Smooth muscle cell of the pulmonary artery (primary cell): ENCODE measurements at places on chromosomes 1 and 21. TPM values are rescaled to one million over a fixed set of nuclear protein-coding genes. Genes with fewer than 3 reads are reported as not detected.

Gene SAMD13
- 0.36 and 0.52 TPM in 2 replicates for total RNA-seq

Gene TSHB
- not detected in 2 replicates for total RNA-seq

Gene RAB7B
- 2.4 and 6.5 TPM in 2 replicates for total RNA-seq

Gene BRDT
- total RNA-seq, result not detected in 2 replicates

Gene OLFML2B
- 2.2 and 19.4 TPM in 2 replicates for total RNA-seq

Gene GBP4
- 0.52 and 0.66 TPM in 2 replicates for total RNA-seq

Gene RAB42
- 2.2 and 5.7 TPM in 2 replicates for total RNA-seq

Gene FABP3
- total RNA-seq, result 7.5 and 40.1 TPM in 2 replicates

Gene TNFSF18
- total RNA-seq, result 0.46 and 0.53 TPM in 2 replicates

Gene GNAT2
- total RNA-seq, result 0.30 and 0.33 TPM in 2 replicates

Gene TMEM52
- total RNA-seq, result 0.20 and 0.43 TPM in 2 replicates

Gene RGS16
- total RNA-seq, result 2.8 and 3.1 TPM in 2 replicates

Gene S100A16
- 92.6 and 247 TPM in 2 replicates for total RNA-seq

Gene LRRC3
- total RNA-seq, result 0.26 and 0.65 TPM in 2 replicates

Gene MAEL
- 0.07 TPM in 1 of 2 replicates, not detected in the other for total RNA-seq

Gene S100A7A
- not detected in 2 replicates for total RNA-seq

Gene FCRL5
- not detected in 2 replicates for total RNA-seq

Gene SLC44A3
- 2.2 and 2.7 TPM in 2 replicates for total RNA-seq

Gene DMRTB1
- total RNA-seq, result not detected in 2 replicates

Gene KANK4
- 0.07 and 5.3 TPM in 2 replicates for total RNA-seq

Gene MX2
- total RNA-seq, result 2.2 and 3.3 TPM in 2 replicates

Gene SNX27
- 31.5 and 36.0 TPM in 2 replicates for total RNA-seq

Gene S100A7
- not detected in 2 replicates for total RNA-seq

Gene EXOC8
- total RNA-seq, result 17.2 and 19.0 TPM in 2 replicates

Gene TRABD2B
- total RNA-seq, result 0.10 and 0.59 TPM in 2 replicates

Gene GPR25
- total RNA-seq, result not detected in 2 replicates

Gene SMAP2
- 17.3 and 24.0 TPM in 2 replicates for total RNA-seq

Gene CHODL
- total RNA-seq, result 0.07 TPM in 1 of 2 replicates, not detected in the other

Gene DCDC2B
- total RNA-seq, result not detected in 2 replicates

Gene NFIA
- 8.3 and 13.6 TPM in 2 replicates for total RNA-seq

Gene ADAR
- 97.7 and 101 TPM in 2 replicates for total RNA-seq

Gene DMRTA2
- 0.10 and 0.46 TPM in 2 replicates for total RNA-seq

Gene MPL
- not detected in 2 replicates for total RNA-seq

Gene PCBP3
- 2.5 TPM in 1 of 2 replicates, not detected in the other for total RNA-seq

Gene GPA33
- total RNA-seq, result not detected in 2 replicates

Gene EFNA3
- total RNA-seq, result 3.1 and 4.2 TPM in 2 replicates

Gene TSPAN2
- total RNA-seq, result 0.07 and 0.30 TPM in 2 replicates

Gene TSPAN1
- total RNA-seq, result 0.73 and 0.78 TPM in 2 replicates

Gene GUCA2B
- not detected in 2 replicates for total RNA-seq

Gene RPTN
- not detected in 2 replicates for total RNA-seq

Gene ITLN2
- total RNA-seq, result 0.52 and 0.69 TPM in 2 replicates
